HEK293T (cell line): ENCODE measurements at places on chromosomes 7 and 10.

DNA sequence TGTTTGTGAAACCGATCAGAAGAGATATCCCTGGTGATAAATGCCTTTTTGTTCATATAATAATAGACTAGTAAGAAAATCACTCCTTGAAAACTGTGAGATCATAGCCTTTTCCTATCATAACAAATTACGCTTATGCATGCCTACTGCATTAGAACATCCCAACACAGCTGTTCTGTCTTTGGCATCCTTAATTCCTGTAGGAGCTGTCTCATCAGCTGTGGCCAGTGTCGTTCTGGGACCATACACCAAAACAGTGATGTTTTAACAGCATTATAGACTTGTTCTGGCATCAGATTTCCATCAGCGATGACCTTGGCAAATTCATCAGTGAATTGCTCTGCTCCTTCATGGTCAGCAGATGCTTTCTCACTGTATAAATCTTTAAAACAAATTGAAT lies 423.6 kb upstream of the LRGUK start:
- DNase-seq = no peak

DNA sequence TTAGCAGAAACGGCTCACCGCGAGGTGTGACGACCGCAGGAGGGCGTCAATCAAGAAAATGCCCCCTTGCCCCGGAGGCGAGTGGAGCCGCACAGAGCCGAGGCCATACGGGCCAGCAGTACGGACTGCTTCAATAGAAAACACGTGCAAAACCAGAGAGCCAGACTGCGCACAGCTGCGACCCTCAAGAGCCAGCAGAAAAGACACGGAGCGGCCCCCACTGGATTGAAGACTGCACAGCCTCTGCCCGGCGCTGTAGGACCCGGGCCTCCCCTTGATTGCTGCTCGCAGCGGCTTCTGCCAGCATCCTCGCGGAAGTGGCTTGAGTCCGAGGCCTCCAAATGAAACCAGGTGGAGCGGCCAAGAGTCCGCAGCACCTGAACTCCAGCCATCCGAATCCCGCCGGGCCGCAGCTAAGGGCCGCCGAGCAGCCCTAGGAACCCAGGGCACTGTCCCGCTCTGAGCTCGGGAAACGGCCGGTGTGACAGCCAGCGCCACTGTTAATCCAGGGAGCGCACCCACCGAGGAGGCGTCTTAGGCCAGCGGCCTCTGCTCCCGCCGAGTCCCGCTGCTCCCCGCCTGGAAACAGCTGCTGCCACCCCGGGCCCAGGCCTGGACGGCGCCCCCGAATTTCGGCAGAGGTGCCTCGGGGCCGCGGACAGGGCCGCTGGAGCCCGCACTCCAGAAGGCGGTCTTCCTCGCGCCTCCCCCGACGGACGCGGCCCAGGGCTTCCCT lies 660 bp upstream of the HHEX start:
- no peak for DNase-seq

DNA sequence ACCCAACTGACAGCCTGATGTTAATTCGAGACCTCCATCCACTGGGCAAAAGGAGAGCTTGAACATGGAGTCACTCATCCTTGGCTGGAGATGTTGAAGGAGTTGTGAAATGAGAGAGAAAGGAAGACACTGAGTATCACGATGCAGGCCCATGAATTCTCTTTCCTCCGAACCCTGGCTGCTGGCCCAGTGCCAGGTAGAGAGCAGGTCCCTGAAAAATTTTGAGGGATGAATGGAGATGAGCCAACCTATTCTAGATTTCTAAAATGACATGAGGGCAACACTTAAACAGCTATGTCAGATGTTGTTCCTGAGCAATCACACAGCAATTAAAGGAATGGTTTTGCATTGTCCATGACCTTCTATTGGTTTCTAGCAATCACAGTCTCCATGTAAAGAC lies 355.1 kb upstream of the ZMIZ1 start:
- no peak for DNase-seq

- DNase-seq = no peak
These were observed 152.9 kb downstream of the HGF start for GRCh38 chr7:81616951-81617350.

GRCh38 chr7:28587211-28587610 lies 174.9 kb downstream of the CREB5 start:
- DNase-seq = no peak

DNA sequence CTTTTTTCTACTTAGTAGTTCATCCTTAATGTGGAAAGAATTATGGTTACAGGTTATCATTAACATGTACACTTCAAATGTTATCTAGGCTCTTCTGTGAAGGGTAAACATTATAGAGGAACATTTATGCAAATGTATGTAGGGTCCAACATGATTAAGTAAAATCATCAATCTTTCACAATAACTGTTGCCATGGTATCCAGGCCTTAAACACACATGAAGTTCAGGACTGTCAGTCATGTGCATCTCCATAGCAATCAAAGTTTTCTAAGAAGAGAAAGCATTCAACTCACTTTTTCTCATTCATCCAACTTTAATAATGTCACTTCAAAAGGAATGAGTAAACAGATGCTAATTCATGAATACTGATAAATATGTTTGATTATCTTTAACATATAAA lies 83.6 kb downstream of the DNAJC1 start:
- no peak for DNase-seq

DNA sequence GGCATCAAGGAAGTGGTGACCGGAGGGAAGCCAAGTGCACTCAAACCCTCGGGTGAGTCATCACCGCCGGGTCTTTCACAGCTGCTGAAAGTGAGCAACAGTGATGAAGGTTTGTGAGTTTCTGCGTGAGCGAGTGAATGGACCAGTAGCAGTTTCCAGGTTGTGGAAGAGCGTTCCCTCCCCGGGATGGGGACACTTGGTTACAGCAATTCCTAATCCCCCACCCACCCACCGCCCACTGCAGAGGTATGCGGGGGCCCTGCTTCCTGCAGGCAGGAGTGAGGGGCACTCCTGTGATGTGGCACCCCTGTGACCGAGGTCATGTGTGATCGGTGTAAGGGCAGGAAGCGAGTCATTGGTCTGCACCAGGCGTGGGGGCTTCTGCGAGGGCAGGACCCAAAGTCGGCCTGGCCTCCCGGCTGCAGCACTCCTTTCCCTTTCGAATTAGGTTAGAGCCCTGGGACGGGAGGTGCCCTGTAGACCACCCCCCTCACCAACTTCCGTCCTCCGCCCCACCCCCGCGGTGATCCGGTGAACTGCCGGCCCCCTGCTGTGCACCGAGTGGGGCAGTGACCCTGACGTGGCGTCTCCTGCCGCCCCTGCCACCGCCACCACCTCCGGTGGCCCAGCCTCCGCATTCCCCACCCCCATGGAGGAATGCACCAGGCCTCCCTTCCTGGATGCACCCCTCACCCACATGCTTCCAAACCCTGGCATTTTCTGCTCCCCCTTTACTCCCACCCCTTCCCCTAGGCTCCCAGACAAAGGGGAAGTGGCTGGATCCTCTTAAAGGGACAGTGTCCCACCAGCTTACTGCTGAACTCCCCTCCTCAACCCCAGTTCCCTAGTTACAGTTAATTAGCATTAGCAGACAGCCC lies 10.9 kb downstream of the LIMK1 start:
- no peak for DNase-seq

GRCh38 chr10:79324032-79324695 lies 23.1 kb upstream of the PPIF start:
- DNase-seq = no peak

DNA sequence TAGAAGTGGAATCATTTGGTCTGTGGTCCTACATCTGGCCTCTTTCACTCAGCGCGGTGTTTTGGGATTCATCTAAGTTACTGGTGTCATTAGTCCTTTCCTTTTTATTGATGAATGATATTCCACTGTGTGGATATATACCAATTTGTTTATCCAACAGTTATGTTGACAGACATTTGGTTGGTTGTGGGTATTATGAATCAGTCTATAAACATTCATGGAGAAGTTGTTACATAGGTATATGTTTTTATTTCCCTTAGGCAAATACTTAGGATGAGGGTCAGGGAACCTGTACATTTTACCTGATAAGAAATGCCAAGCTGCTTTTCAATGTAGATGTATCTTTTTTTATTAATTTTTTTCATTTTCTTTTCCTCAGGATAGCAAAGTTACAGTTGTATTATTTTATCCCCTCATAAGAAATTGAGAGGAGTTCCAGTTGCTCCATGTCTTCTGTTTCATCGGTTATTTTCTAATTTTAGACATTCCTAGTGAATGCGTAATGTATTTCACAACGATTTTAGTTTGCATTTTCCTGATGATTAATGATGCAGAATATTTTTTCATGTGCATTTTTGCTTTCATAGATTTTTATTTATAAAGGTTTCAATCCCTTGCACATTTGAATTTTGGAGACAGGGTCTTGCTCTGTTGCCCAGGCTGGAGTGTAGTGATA lies 203.8 kb upstream of the SH2B2 start:
- no peak for DNase-seq

GRCh38 chr10:26274391-26274790 lies 57.8 kb downstream of the GAD2 start:
- no peak for DNase-seq

- no peak for DNase-seq
These were observed 41.1 kb downstream of the OTUD1 start for GRCh38 chr10:23479798-23480473.

DNA sequence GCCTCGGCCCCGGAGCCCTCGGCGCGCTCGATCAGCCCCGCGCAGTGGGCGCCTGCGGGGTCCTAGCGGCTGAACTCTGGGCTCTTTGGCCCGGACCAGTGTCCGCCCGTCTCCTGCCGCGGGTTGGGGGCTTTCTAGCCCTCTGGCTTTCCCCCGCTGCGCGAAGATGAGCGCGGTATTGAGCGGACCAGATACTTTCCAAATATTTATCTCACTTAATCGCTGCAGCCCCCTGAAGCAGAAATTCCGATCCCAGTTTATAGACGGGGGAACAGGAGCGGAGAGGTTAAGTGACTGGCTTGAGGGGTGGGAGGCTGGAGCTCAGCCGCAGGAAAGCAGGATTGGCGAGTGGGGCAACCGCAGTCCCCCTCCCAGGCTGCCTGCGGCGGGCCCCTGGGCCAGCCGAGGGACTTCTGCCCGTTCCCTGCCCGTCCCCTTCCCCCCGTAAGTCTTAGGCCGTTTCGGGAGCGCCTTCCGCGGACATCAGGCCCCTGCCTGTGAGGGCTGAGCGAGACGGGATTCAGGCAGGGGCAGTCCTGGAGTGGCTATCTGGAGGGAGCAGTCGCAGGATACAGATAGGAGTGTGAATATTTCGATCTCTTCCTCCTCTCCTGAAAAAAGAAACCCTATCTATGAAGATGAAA lies 565 bp downstream of the STRIP2 start:
- peak; percentile 30 for DNase-seq

GRCh38 chr7:128030654-128031611 lies at the start of gene LRRC4:
Gene LRRC4, minus strand, starts transcription at chr7:128031437. Its CDS starts 797 bp downstream, at chr7:128030640.
- DNase-seq = peak; percentile 51

- DNase-seq = no peak
These were observed 285.4 kb downstream of the CXCL12 start for GRCh38 chr10:44099511-44099910.
